Activated CD4-positive, alpha-beta T cell treated with anti-CD3 and anti-CD28 coated beads for 24 hours (primary cell): ENCODE measurements at places on chromosomes 12 and 14.

GRCh38 chr14:84080944-84081343 lies 1449.0 kb upstream of the FLRT2 start:
- DNase-seq, result no peak

- DNase-seq, result no peak
Measured at GRCh38 chr14:99143126-99143525, 128.9 kb downstream of the BCL11B start.

DNA sequence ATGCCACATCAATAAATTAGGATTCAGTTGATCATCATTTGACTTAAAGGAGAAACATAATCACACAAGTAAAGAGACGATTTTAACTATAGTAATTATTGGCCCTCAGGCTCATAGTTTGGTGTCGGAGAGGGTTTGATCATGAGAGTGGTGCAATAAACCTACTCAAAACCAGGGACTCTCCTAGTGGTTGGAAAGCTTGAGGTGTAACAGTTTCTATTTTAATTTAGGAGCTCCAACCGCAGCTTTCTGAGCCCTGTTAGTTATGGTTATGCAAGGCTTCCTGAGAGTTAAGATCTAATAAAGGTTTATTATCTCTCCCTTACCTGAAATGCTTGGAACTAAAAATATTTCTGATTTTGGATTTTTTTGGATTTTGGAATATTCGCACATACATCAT lies 36.4 kb downstream of the TMTC2 start:
- DNase-seq, result no peak

DNA sequence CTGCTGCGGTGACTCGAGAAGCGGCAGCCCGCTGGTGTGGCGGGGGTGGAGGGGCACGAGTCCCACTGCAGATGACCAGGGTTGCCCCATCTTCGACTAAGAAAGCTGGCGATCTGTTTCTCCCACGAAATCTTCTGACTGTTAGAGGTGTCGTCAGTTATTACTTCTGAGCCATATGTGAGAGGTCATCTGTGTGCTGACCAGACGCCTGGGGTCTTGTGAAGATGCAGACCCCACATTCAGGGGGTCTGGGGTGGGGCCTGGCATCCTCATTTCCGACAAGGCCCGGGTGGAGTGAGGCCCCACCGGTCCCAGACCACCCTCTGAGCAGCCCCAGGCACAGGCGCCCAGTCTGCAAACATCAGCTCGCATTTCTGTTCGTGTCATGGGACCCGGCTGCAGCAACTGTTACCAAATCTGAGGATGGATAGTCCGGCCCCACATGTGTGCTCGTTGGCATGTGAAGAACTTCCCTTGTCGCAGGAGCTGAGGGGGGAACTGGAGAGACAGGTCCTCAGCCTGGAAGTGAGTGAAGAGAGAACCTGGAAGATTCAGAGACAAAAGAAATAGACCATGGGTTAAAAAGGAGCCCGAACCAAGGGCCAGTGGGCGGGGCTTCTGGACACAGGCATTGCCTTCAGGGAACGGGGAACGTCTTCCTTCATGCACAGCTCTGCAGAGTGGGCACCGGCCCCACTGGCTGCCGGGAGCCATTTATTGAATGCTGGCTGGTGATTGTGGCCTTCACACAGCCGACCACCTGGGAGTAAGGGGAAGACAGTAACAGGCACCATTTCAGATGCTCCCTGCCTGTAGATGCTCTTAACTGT lies 135.2 kb downstream of the ADGRD1 start:
- no peak for DNase-seq

DNA sequence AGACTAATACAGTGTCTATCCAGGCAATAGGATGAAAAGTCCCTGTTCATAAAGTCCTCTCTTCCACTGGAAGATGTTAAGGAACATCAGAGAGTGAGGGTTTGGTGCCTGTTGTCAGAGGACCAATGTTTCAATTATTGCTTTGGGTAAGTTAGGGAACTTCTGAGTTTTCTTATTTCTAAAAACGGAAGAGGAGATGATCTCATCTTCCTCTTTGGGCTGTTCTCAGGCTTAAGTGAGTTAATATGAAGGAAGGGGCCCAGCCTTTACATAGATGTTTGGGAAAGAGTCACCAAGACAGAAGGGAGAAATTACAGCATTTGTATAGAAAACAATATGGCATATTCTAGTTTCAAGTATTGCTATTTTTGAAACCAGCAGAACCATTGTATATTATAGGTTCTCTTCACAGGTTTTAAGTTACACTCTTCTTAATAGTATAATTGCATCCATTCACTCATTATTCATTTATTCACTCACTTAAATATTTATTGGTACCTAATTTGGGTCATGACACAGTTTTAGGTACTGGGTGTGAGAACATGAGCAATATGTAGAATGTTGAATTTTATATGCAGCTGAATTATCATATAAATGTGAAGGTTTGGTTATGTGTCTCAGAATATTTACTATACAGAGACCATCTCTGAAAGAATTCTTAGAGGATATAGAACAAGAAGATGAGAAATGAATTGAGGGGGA lies 68.5 kb upstream of the LRIG3 start:
- no peak for DNase-seq

DNA sequence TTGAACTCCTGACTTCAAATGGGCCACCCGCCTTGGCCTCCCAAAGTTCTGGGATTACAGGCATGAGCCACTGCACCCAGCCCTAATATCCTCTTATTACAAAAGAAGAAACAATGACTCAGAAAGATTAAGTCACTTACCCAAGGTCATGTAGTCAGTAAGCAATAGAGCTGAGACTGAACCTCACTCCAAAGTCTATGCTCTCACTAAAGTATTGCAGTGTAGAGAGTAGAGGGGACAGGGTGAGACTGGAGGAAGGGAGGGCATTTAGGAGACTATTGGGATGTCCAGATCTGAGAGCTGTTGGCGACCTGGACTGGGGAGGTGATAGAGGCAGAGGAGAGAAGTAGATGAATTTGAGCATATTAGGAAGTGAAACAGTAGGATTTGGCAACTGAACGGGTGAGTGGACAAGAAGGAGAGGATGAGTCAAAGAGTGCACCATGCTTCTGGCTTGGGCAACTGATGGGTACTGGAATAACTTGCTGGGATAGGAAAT lies 11.8 kb downstream of the P2RX7 start:
- DNase-seq, result no peak

GRCh38 chr14:68306934-68307789 lies 485.7 kb downstream of the ZFP36L1 start:
- DNase-seq, result no peak

DNA sequence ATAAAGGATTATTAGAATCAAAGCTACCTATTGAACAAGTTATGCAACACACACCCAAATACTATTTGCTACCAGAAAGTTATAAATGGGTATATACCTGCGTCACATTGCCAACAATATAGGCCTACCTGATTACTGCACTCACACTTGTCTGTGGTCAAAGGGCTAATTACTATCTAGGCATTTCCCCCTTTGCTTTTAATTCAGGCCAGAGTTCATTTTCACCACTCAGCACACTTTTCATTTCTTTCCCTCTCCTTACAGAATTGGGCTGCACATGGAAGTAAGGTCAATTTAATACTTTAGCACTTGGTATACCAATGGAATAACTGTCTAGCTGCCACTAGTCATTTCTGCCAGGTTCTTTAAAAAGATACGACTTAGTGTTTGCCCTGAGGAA lies 1.7 kb downstream of the SOS2 start:
- DNase-seq, result no peak

- DNase-seq, result no peak
Measured at GRCh38 chr12:52615208-52615868, 3.0 kb downstream of the KRT73 start.

DNA sequence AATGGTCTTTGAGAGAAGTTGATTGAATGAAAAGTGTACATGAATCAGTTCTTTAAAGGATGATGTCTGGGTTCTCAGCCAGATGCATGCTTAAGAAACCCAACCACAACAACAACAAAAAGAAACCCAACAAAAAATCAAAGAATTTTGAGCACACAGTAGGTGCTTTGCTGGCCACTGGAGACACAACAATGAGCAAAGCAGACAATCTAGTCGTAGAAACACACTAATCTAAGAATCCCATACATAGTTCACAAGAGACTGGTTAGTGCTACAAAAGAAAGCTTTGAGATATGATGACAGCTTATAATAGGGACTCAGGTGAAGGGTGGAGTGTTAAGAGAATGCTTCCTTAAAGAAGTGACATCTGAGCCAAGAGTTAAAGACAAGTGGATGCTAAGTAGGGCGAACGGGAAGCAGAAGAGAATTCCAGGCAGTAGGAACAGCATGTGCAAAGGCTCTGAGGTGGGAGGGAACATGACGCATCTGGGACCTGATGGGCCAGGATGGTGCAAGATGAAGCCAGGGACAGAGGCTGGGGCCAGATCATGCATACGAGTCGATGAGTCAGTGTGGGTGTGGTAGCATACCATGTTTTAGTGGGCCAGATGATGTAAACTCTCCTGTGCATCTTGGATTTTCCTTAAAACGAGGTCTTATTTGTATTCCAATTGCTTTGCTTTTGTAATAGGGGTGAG lies 4.6 kb upstream of the HIP1R start:
- DNase-seq, result no peak

- DNase-seq, result no peak
Measured at GRCh38 chr14:73712071-73712506, 2.1 kb downstream of the PNMA1 start.

DNA sequence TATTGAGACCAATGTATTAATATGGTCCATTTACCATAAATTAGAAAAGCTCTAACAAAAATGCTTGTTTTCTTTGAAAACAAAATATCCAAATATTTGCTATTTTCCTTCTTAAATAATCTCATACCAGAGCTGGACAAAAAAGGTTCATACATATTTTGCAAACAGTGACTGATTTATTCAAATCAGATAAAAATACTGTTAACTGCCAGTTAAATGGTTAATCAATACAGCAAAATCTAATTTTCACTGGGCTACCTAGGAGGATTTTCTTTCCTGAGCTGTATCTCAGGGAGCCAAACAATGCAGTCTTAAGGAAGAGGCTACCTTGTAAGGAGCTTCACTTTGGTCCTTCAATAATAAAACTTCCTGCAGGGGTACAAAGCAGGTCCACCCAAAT lies 2.0 kb downstream of the FERMT2 start:
- no peak for DNase-seq

- DNase-seq, result no peak
Measured at GRCh38 chr12:108495054-108495453, 20.0 kb upstream of the FICD start.

GRCh38 chr12:51023625-51024382 lies 2.4 kb downstream of the SLC11A2 start:
- no peak for DNase-seq

- DNase-seq, result no peak
Measured at GRCh38 chr12:94649349-94650142, 811 bp downstream of the TMCC3 start.

GRCh38 chr14:51884086-51884927 lies 23.9 kb downstream of the GNG2 start:
- DNase-seq, result no peak

DNA sequence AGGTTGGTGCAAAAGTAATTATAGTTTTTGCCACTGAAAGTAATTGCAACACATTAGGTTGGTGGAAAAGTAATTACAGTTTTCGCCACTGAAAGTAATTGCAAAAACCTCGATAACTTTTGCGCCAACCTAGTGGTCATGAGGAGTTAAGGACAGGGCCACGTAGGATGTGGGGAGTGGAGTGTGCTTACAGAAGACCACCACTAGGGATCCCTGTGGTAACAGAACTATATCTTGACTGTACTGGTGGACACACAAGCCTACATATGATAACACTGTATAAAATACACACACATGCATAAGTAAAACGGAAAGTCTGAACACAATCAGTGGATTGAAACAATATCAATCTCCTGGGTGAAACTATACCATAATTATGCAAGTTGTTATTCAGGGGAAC lies 187.4 kb upstream of the ABCD2 start:
- no peak for DNase-seq

DNA sequence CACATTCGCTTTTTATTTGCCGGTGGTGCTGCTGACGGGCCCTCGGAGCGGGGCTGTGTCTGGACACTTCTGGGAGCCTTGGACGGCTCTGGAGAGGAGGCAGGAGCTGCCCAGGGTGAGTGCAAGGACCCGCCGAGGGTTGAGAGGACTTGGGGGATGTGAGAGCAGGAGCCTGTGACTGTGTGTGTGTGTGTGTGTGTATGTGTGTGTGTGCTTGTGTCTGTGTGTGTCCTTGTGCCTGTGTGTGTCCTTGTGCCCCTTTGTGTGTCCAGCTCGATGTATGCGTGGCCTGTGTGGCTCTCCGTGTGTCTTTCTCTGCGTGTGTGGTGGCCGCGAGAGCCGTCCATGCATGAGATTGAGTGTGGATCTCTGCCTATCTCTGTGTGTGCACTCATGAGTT lies 179.6 kb upstream of the MYL2 start:
- DNase-seq, result no peak

- no peak for DNase-seq
Measured at GRCh38 chr12:1993871-1994371, 10.3 kb downstream of the DCP1B start.

GRCh38 chr12:53747095-53747494 lies 4.7 kb downstream of the CISTR start:
- DNase-seq, result no peak

GRCh38 chr12:94284046-94284445 lies 135.7 kb downstream of the PLXNC1 start:
- DNase-seq, result no peak

DNA sequence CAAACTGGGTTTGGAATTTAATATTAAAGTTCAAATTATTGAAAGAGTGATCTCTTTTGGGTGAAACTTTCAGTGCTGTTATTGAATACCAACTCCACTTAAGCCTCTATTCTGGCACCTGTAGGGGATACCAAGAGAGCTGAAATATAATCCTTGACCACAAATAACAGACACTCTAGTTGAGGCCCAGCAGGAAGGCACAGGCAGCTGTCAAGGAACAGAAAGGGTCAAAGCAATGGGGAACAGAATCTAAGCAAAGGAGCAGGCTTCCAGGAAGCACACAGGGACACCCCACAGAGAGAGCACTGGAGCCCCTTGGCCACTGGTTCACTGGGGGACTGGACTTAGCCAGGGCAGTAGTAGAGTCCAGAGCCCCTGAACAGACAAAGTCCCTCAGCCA lies 120.9 kb upstream of the SFSWAP start:
- DNase-seq, result no peak

- DNase-seq, result no peak
Measured at GRCh38 chr14:76647697-76648298, 113.5 kb upstream of the VASH1 start.

DNA sequence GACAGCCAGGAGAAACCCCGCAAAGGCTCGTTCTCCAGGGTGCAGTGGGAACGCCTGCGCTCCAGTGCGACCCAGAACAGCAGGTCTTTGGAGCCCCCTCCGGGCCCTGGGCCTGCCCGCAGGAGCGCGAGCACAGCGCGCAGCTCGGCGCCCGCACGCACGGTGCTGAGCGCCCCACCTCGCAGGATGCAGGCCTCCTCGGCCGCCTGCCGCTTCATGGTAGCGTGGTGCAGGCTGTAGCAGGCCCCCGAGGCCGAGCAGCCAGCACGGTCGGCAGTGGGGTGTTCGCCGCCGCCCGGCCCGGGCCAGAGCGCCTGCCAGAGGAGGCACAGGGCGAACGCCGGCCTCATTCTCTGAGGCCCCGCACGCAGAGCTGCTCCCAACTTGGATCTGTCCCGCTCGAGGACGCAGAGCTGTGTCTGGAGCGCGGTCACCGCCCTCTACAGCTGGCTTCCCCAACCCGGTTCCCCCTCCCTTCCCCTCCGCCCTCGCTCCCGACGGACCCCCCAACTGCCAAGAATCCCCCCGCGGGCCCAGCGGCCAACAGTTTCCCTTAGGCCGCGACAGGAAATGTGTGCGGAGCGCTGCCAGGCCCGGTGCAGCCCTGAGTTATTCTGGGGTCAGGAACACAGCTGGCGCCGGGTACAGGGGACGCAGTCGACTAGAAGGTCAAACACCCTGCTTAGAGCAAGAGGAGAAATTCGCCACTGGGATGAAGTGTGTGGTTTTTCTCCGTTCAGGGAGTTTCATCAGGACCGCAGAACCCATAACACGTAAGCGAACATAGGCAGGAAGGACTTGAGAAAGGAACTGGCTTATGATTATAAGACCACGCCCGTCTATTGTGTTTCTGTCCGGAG lies at the start of gene CLEC14A:
Gene CLEC14A, minus strand, starts transcription at position 421 of the 860 bp plus-strand sequence. Its CDS starts 71 bp downstream, at position 350.
- DNase-seq, result no peak
